ENCODE measurements at places on chromosomes 13 and 19.

DNA sequence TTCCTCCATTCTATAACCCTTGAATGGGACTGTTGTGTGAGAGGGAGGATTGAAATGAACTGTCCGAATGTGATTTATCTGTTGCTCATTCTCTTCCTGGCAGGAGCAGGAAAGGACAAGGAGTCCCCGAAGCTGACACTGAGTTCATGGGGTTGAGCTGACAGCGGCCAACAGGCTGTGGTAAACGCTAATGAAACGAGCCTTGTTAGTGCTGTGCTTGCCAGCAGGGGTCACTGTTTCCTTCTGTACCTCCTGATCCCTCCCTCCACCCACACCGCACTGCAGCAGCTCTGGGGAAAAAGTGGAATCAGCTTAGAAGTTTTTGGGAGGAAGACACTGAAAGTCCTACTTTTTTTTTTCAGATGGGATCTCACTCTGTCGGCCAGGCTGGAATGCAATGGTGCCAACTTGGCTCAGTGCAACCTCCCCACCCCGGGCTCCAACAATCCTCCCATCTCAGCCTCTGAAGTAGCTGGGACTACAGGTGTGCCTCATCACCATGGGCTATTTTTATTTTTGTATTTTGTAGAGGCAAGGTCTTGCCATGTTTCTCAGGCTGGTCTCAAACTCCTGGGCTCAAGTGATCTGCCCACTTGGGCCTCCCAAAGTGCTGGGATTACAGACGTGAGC is 6.7 kb upstream of the ZNF761 start:
- peak; percentile 12 for DNase-seq

GRCh38 chr13:35984776-35985453 is 146.3 kb downstream of the DCLK1 start:
- no peak for DNase-seq

DNA sequence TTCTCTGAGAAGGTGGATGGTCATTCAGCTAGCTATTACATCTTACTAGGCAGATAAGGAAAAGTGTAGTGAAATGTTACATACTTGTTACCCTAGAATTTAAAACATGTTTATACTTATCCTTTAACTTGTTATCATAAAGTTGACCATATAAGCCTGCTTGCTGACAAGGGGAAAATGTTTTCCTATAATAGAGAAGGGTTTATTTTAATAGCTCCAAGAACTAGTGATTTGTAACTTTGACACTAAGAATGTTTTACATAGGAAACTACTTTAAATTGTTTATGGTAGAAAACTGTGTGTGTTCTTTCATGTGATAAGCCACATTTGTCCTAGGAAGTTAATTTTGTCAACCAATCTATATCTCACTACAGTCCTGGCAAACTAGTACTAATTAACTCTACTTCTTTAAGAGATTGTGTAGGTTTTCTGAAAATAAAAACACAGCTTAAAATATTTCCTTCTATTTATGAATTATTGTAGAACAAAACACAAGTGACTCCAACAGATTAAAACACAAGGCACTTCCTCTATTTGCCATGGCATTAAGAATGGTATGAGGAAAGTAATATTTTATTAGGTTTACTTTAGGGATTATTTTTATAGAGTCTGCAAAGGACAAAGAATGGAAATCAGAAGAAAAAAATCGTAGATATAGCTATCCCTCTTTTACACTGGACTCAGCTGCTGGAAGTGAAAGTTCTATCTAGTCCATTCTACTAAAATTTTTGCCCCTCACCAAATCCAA is 233.3 kb upstream of the NBEA start:
- no peak for DNase-seq

- no peak for DNase-seq
Measured at GRCh38 chr19:33804021-33804799, 7.5 kb downstream of the KCTD15 start.
